ENCODE measurements at places on chromosomes 7 and 10.

DNA sequence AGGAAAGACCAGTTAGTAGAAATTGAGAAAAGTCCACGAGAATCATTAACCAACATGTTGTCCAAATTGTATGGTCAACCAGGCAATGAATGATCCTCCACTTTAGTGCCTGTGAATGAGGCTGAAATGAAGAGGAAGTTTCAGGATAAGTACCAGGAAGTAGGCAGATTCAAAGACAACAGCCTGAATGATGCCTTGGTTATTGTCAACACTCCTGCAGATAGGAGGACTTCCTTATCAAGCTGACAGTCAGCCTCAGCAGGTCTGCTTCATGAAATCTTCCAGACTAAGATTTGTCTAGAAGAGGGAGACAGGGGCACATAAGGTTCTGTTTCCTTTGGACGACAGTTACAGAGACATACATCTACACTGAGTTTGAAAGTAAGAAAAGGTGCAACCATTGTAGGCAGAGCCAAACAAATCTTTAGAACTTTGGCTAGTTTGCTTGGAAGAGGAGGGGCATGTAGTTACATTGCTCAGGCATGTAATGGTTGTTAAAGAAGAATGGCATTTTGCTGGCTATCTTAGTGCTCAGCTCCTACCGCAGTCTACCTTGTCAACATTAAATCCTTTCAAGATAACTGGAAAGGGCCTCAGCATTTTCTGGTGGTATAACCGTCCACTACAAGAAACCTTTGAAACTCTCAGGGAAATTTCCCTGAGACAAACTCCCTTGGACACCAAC lies 81.4 kb downstream of the ABI1 start:
- DNase-seq, result no peak

DNA sequence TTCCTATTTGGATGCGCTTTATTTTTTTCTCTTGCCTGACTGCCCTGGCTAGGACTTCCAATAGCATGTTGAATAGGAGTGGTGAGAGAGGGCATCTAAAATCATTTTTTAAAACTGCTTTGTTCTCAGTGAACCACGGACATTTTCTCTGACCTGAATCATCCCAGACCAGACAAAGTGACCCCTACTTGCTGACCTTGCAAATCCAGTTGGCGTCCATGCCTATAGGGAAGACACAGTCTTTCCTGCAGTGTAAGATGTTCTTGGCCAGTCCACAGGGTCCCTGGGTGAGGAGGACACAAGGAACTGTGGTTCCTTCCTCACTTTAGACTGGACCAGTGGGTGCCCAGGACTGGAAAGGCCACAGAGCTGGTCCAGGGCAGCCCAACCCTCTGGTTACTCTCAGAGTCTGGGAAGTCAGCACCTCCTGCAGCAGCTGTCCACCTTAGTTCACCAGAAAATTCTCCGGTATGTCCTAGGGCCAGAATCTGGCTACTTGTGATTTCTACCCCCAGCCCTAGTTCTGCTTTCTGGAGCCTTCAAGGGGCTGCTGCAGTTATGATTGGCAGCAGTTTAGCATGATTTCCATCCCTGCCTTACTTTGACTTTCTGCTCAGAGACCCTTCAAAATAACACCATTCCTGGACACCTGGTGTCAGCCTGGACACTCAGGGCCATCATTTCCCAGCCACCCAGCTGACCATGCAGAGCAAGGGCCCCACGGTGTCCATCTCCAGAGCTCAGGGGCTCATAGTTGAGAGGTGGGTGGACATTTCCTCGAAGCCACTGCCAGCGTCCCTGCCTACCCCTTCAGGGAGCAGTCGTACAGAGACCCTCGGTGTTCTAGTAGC lies 19.3 kb downstream of the VIPR2 start:
- DNase-seq, result no peak

GRCh38 chr10:7984896-7985295 lies 69.6 kb upstream of the GATA3 start:
- DNase-seq, result no peak

GRCh38 chr7:3267966-3268690 lies 32.9 kb upstream of the SDK1 start:
- peak; percentile 100 for DNase-seq

DNA sequence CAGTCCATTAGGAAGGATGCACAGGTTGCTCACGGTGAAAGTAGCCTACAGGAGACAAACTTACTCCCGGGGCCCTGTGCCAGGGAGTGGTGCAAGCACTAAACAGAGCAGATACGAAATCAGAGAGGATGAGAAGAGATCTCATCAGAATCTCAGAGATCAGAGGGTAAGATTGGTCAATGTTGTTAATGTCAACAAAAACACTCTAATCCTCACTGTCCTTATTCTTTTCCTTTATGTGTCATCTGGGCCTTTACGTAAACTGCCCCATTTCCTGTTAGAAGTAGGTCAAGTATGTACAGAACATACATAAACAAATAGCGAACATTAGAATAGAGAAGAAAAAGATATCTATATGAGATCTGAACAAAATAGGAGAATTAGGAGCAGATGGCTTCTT lies 163.1 kb downstream of the PPP1R17 start:
- no peak for DNase-seq

GRCh38 chr7:22563621-22564241 lies 63.7 kb upstream of the STEAP1B start:
- no peak for DNase-seq

DNA sequence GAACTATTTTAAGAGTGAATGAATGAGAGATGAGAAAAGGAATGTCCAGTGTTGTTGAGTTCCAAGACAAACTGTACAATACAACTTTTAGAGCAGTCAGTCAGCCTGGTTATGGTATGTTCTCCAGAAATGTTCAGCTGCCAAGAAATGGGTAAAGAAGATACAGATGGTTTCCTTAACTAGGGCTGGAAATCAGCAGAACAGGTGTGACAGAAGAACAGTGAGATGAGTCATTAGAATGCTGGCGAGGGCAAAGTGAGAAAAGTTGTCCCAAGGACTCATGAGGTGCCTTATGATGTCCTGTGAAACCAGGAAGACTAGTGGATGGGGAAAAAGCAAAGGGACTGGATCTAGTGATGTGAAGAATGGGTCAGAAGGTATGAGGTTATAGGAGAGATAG lies 20.8 kb upstream of the SEPTIN7 start:
- DNase-seq, result no peak

GRCh38 chr7:12796397-12797127 lies 109.1 kb downstream of the ARL4A start:
- DNase-seq, result no peak

DNA sequence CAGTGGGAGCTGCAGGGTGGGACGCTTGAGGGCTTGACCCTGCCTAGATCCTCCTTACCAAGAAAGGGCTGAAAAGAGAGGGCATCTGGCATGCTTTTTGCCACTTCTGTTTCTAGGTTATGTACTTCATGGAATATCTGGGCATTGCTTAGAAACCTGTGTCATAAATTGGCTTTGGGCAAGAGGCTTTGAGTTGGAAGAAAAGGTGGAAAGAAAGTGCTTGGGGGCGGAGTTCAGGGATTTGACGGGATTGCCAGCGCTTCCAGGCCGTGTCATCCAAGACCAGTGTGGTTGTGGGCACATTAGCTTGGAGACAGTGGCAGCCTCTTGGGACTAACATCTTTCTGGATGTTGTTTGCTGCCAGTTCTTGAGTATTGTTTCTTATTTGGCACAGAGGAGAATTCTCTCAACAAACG lies 825 bp downstream of the ZNF862 start:
- no peak for DNase-seq

GRCh38 chr10:73802276-73802991 lies 9.0 kb downstream of the NDST2 start:
- no peak for DNase-seq

GRCh38 chr10:129426606-129427005 lies 40.4 kb upstream of the MGMT start:
- no peak for DNase-seq

- no peak for DNase-seq
These were observed 30.0 kb downstream of the MYOF start for GRCh38 chr10:93452143-93452542.

DNA sequence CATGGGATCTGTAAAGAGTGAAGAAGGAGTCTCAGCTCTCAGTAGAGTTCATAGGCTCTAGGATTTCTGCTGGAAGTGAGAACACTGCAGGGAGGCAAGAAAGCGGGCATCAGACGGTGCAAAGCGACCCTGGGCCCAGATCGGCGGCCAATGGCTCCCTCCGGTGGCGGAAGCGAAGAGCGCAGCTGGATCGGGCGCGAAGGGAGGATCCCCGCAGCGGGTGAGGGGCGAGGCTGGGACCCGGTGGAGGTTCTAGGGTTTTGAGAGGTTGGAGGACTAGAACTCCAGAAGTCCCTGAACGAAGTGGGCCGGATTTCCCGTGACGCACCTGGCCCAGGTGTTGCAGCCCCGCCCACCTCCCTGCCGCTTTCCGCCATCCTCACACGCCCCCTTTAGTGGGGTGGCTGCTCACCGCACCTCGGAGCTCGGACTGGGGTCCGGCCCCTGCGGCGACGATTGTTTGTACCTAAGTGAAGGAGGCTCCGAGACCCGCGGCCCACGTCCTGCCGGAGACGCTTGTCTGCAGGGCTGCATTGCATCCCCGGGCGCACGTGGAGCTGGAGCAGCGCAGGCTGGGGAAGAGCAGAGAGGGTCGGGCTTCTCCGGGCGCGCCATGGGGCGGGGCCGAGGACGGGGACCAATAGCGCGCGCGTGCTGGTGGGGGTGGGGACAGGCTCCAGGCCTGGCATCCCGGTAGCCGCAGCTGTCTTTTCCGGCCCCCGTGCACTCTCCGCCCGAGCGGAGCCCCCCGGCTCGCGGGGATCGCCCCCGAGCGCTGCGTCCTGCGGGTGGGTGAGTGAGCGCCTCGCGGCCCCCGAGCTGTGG lies at the start of gene SLC12A9:
TSS of gene SLC12A9 (plus strand) at position 666 of the 825 bp plus-strand sequence. CDS start 1,485 bp downstream, outside the sequence.
- DNase-seq, result peak; percentile 91

- no peak for DNase-seq
These were observed 583.1 kb upstream of the LRRN3 start for GRCh38 chr7:110507832-110508231.

DNA sequence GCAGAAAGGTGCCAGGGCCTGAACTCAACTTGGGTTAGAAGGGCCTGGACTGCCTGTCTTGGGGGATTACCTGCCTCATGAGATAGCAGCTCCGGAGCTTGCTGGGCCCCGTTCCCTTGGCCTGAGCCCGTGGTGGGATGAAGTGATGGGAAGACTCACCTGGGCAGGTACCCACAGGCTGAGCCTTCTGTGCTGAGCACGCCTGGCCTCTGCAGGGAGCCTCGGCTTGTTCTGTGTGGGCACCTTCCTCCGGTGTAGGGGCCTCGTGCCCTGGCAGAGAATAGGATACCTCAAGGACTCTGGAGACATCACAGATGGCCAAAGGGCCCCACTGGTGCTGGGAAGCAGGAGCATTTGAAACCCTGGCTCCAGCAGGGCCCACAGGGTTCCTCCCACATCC lies 4.5 kb downstream of the ZNF467 start:
- DNase-seq, result no peak
